Activated CD4-positive, alpha-beta T cell treated with anti-CD3 and anti-CD28 coated beads for 48 hours (primary cell): ENCODE measurements at places on chromosomes 3 and 15.

DNA sequence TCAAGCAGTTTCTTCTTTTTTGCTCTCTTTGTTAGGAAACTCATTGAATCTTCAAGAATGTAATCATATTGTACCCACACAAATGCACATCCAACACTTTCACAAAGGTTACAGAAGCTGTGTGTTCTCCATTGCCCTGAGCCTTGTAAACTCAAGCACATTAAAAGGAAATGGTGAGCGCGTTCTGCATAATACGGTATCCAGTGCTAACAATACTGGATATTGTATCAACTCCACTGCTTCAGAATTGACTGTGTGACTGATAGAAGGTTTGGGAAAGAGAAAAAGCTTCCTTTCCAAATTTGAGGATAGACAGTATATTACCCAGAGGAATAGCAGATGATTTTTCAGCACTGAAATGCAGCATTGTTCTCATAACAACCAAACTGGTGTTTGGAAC is 268.9 kb upstream of the RBMS3 start:
- no peak for DNase-seq

GRCh38 chr15:84982301-84982920 is 755 bp downstream of the PDE8A start:
- peak; percentile 69 for DNase-seq

- DNase-seq, result no peak
Observed at GRCh38 chr15:41498657-41499056, 5.0 kb downstream of the ITPKA start.

GRCh38 chr3:58534592-58535494 is 2.1 kb downstream of the ACOX2 start:
- no peak for DNase-seq

DNA sequence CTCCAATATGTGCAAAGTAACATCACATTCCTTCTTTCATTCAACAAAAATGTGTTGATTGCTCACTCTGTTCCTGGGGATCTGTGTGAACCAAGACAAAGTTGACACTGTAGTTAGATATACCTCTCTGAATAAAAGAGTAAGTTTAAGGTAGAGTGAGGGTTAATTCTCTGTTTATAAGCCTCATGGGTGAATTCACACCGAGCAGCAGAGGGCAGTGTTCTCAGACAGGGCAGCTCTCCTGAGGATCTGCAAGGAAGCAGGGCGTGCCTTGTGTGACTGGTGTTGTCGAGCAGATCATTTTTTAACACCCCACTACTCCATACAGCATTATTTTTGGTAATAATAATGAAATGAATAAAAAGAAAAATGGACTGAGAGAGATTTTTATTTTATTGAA is 34.4 kb downstream of the PAQR9 start:
- peak; percentile 69 for DNase-seq

DNA sequence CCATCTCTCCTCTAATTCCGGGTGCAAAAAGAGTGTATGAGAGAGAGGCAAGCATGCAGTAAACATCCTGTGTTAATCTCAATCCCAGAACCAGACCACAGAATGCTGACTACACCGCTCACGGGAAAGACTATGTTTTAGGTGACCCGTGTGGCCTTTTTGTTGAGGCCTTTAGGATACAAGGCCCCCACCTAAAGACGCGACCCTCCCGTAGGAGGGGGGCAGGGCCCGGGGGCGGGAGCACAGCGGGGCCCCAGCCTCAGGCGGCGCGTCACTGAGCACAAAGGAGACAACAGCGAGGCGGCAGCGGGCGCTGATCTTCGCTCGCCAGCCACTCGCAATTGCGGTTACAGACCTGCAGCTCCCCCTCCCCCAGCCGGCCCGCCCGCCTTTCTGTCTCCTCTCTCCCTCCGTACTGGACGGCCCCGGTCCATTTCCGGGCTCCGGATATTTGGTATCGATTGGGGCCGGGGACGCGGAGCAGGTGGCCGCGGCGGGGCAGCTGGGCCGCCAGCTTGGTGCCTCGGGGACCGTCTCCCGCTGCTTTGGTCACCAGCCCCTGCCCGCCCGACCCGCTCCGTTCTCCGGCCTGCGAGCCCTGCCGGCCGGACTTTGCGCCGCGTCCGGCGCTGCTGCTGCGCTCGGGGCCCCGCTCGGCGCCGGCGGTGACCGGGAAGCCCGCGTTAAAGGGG is at the start of gene CCDC50:
TSS of gene CCDC50 (plus strand) at position 433 of the 692 bp plus-strand sequence. CDS start 281 bp downstream, outside the sequence.
- DNase-seq, result peak; percentile 49

DNA sequence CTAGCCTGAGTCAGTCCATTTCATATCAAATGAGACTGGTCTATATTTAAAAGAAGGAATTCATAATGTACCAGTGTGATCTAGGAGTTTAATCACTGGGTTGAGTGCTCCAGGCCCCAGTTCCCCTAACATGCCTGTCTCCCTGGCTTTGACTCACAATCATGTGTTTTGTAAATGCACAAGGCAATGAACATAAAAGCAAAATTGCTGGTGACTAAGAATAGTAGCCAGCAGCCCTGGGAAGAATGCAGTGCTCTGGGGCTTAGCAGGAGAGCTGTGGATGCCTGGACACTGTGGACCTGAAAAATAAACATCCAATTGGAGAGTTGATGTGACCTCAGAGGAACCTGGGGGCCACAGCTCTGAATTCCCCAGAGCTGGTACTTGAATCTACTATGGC is 50.3 kb downstream of the SYNPR start:
- DNase-seq, result no peak

DNA sequence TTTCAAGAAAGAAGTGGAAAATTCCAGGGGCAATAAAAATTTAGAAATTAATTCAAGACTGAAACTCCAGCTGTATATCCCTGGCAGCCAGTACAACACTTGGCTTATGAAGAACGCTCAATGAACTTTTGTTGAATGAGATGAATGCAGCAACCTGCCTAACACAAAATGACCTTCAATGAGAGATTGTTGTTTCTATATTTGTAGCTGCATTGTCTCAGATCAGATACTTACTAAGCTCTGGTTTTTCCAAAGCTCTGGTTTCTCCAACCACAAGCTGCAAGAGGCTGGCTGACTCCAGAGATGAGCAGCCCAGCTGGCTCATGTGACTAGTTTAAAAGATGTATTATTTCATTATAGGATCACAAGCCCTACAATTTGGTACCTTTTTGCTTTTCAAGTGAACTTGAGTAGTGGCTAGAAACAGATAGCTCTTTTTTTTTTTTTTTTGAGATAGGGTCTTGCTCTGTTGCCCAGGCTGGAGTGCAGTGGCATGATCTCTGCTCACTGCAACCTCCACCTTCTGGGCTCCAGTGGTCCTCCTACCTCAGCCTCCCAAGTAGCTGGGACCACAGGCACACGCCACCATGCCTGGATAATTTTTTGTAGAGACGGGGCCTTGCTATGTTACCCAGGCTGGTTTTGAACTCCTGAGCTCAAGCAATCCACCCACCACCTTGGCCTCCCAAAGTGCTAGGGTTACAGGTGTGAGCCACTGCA is 57.4 kb downstream of the UMPS start:
- peak; percentile 17 for DNase-seq

GRCh38 chr15:56086566-56086965 is 93.2 kb upstream of the NEDD4 start:
- no peak for DNase-seq

- no peak for DNase-seq
Observed at GRCh38 chr15:78063217-78063616, 14.3 kb downstream of the TBC1D2B start.

DNA sequence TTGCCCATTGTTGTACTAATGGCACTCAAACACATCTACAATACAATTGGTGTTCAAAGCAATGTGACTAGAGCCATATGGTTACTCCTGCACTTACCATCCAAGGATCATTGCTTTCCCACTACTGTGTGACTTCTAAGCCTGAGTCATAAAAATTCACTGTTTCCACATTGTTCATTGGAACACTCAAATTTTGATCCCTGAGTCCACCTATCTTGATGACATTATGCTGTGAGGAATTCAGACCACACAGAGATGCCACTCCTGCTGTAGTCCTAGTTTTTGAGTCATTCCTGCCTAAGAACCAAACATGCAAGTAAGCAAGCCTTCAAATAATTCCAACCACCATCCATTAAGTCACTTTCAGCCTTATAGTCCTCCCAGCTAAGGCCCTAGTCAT is 176.2 kb downstream of the EFHB start:
- no peak for DNase-seq
